Activated CD8-positive, alpha-beta memory T cell treated with anti-CD3 and anti-CD28 coated beads for 48 hours (primary cell): ENCODE measurements at places on chromosomes 3 and 15.

GRCh38 chr3:59660376-59660775, 610.6 kb upstream of the CFAP20DC start:
- no peak for DNase-seq

DNA sequence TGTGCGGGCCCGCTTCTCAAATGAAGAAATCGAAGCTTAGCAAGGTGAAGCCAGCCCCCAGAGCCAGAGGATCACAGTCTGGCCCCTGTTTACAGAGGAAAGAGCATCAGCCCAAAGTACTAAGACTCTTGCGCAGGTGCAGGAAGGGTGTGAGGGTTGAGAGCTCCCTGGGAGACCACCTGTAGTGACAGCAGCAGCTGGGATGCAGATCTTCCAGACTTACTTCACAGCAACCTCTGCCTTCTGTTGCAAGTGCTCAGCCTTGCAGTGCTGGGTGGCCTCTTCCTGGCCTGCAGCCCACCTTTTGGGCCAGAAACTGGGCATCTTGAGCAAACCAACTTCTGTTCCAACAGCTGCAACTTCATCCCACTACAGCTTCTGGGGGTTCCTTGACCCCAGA, 19.7 kb downstream of the SPATA12 start:
- no peak for DNase-seq

GRCh38 chr3:55641964-55642363, 154.9 kb upstream of the WNT5A start:
- DNase-seq = no peak

- no peak for DNase-seq
These were observed 579.3 kb downstream of the EDEM1 start for GRCh38 chr3:5766848-5767247.

GRCh38 chr3:174251681-174252080, 607.5 kb upstream of the NAALADL2 start:
- no peak for DNase-seq
